A549 treated with RU486 at 1 μM for 4 hours (cell line): ENCODE measurements at places on chromosomes 16 and 17. TPM values are rescaled to one million over a fixed set of nuclear protein-coding genes. Genes with fewer than 3 reads are reported as not detected.

Gene EVI2A
- not detected in 5 replicates for total RNA-seq

Gene WNT3
- 3.8 to 5.9 TPM (median 5.2 TPM) in 5 replicates for total RNA-seq

Gene RNF157
- 4.5 to 8.0 TPM (median 6.0 TPM) in 5 replicates for total RNA-seq

Gene TBC1D3E
- total RNA-seq = not detected in 5 replicates

Gene TNP2
- total RNA-seq = not detected in 5 replicates

Gene FAM171A2
- total RNA-seq = 2.4 to 5.2 TPM (median 3.8 TPM) in 5 replicates

Gene OTOA
- 0.03 to 0.07 TPM (median 0.05 TPM) in 3 of 5 replicates, not detected in the others for total RNA-seq

Gene PDP2
- 4.0 to 7.2 TPM (median 5.8 TPM) in 5 replicates for total RNA-seq

Gene SOCS7
- total RNA-seq = 10.5 to 18.2 TPM (median 15.5 TPM) in 5 replicates

Gene TEKT1
- 0.06 to 0.12 TPM in 2 of 5 replicates, not detected in the others for total RNA-seq

Gene DYNLRB2
- total RNA-seq = not detected in 5 replicates

Gene TBC1D3H
- total RNA-seq = not detected in 5 replicates

Gene NPB
- 0.38 to 0.73 TPM (median 0.45 TPM) in 5 replicates for total RNA-seq

Gene KRT25
- total RNA-seq = not detected in 5 replicates

Gene ODF4
- not detected in 5 replicates for total RNA-seq

Gene ST6GALNAC1
- 0.07 to 0.81 TPM (median 0.46 TPM) in 3 of 5 replicates, not detected in the others for total RNA-seq

Gene GP1BA
- total RNA-seq = not detected in 5 replicates

Gene SOX15
- 0.16 to 0.30 TPM (median 0.19 TPM) in 5 replicates for total RNA-seq

Gene MMP2
- total RNA-seq = 6.6 to 14.2 TPM (median 9.3 TPM) in 5 replicates

Gene NPIPA2
- total RNA-seq = 0.97 to 2.0 TPM (median 1.4 TPM) in 5 replicates

Gene TM4SF5
- 0.41 to 1.1 TPM (median 0.82 TPM) in 5 replicates for total RNA-seq

Gene UMOD
- not detected in 5 replicates for total RNA-seq

Gene TNFRSF12A
- total RNA-seq = 477 to 677 TPM (median 627 TPM) in 5 replicates

Gene ERI2
- total RNA-seq = 9.2 to 13.5 TPM (median 13.0 TPM) in 5 replicates

Gene MT3
- total RNA-seq = 0.40 to 0.54 TPM in 2 of 5 replicates, not detected in the others

Gene SOX8
- total RNA-seq = 1.5 to 2.6 TPM (median 1.8 TPM) in 5 replicates

Gene EFNB3
- total RNA-seq = 0.85 to 1.9 TPM (median 1.7 TPM) in 5 replicates

Gene TPSD1
- not detected in 5 replicates for total RNA-seq

Gene CDH16
- total RNA-seq = 0.21 to 0.42 TPM (median 0.25 TPM) in 5 replicates

Gene PIGW
- total RNA-seq = 15.9 to 27.0 TPM (median 24.8 TPM) in 5 replicates

Gene NKD1
- total RNA-seq = 0.09 to 0.67 TPM (median 0.54 TPM) in 5 replicates

Gene ATP6V0A1
- total RNA-seq = 35.1 to 45.6 TPM (median 43.9 TPM) in 5 replicates

Gene PYDC1
- not detected in 5 replicates for total RNA-seq

Gene SLC16A6
- total RNA-seq = 0.30 to 0.54 TPM (median 0.36 TPM) in 5 replicates

Gene NOG
- total RNA-seq = 0.90 to 1.4 TPM (median 1.4 TPM) in 5 replicates

Gene KRT28
- not detected in 5 replicates for total RNA-seq

Gene CES3
- 1.5 to 2.2 TPM (median 1.9 TPM) in 5 replicates for total RNA-seq

Gene SRCIN1
- total RNA-seq = 1.7 to 3.0 TPM (median 2.9 TPM) in 5 replicates

Gene KLHDC4
- total RNA-seq = 33.8 to 44.1 TPM (median 39.2 TPM) in 5 replicates

Gene KRT33A
- total RNA-seq = not detected in 5 replicates

Gene OTOP2
- total RNA-seq = 0.07 to 0.11 TPM in 2 of 5 replicates, not detected in the others

Gene SNX20
- total RNA-seq = not detected in 5 replicates

Gene WFIKKN2
- 0.03 to 0.07 TPM in 2 of 5 replicates, not detected in the others for total RNA-seq

Gene TSPOAP1
- total RNA-seq = not detected in 5 replicates

Gene KCNJ16
- 0.03 to 0.21 TPM (median 0.10 TPM) in 5 replicates for total RNA-seq

Gene PERCC1
- not detected in 5 replicates for total RNA-seq

Gene CFDP1
- 49.0 to 69.4 TPM (median 56.7 TPM) in 5 replicates for total RNA-seq

Gene CIITA
- 0.03 to 0.08 TPM in 2 of 5 replicates, not detected in the others for total RNA-seq

Gene SYT17
- total RNA-seq = 9.8 to 13.7 TPM (median 10.9 TPM) in 5 replicates

Gene SLC35G6
- total RNA-seq = not detected in 5 replicates

Gene SEPTIN1
- total RNA-seq = 1.2 to 3.0 TPM (median 2.3 TPM) in 5 replicates

Gene CDH13
- not detected in 5 replicates for total RNA-seq

Gene NCOR1
- total RNA-seq = 68.1 to 79.1 TPM (median 71.0 TPM) in 5 replicates

Gene AHSP
- not detected in 5 replicates for total RNA-seq

Gene TPSG1
- 0.14 TPM in 1 of 5 replicates, not detected in the others for total RNA-seq

Gene NDRG4
- 24.8 to 32.3 TPM (median 27.3 TPM) in 5 replicates for total RNA-seq

Gene RASD1
- 0.63 to 1.1 TPM (median 0.89 TPM) in 5 replicates for total RNA-seq

Gene CPPED1
- 19.6 to 23.2 TPM (median 20.1 TPM) in 5 replicates for total RNA-seq

Gene BCAS3
- 7.1 to 8.6 TPM (median 7.2 TPM) in 5 replicates for total RNA-seq

Gene OR4D1
- total RNA-seq = 0.03 TPM in 1 of 5 replicates, not detected in the others
